ENCODE measurements at places on chromosomes 6 and 20. TPM values are rescaled to one million over a fixed set of nuclear protein-coding genes. Genes with fewer than 3 reads are reported as not detected.

DNA sequence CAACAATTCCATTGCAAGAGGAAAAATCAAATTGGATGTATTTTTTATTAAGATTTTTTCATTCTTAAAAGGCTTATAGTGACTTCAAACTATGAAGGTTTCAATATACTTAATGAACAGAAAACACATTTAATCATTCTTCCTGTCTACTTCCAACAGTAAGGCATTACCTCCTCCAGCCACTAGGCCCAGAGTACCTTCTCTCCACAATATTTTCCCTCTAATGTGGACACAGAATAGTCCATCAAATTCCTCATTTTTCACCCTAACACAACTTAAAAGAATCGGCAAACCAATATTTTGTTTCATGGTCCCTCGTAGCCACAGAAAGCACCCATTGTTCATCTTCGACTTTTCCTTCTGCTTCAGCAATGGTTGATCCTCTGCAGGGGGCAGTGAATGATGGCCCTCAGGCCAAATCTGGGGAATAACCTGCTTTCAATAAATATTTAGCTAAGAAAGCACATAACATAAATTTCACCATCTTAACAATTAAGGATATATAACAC lies 335.4 kb upstream of the ID4 start:
- no peak for DNase-seq

GRCh38 chr20:37228082-37228481 lies 33.5 kb downstream of the GHRH start:
- DNase-seq = no peak

TBXT gene
- not detected for total RNA-seq

- DNase-seq = no peak
Observed at GRCh38 chr20:50510706-50511542, 741 bp downstream of the PTPN1 start.

DNA sequence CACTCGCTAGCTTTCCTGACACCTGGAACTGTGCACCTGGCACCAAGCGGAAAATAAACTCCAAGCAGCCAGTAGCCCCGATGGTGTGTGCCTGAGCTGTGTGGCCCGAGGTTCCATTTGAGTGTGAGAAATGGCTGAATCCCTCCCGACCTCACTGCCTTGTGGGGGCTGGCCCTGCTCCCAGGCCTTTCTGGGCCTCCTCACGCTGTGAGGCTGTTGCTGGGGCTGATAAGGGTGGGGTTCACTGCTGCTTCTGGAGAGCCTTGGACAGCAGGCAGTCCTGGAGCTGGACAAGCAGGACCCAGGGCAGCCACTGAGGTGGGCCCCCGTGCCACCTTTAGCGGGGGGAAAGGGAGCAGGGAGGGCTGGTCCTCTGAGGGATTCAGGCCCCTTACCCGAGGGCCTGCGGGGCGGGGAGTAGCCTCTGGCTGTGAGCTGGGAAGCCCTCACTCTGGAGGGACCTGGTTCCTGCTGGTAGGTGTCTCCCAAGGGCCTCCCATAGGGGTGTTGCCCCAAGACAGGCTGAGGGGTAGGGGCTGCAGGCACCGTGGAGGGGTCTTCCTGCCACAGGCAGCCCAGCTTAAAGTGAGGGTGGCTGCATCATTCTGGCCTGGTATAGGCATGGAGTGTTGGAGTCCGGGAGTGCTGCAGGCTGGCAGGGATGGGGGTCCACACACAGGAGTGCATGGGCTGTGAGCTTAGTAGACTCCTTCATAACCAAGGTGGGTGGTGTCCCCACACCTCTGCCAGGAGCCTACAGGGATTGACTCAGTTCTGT lies 1.7 kb downstream of the PPDPF start:
- no peak for DNase-seq

DNA sequence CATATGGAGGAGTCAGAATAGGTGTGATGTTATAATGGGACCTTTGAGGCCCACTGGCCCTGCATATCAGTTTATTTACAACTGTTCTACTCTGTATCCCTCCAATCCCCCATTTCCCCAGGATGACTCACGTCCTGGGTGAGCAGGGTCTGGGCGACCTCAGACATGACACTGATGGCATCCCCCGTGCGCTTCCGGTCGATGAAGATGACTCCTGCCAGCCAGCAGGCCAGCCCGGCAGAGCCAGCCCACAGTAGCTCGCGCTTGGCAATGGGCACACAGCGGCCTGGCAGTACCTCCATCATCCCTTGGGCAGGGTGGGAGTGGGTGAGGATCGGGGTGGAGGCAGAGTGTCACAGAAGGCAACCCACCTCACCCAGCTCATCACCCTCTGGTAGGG lies 5.6 kb downstream of the AGPAT1 start:
- DNase-seq = no peak

GRCh38 chr6:142300302-142300701 lies 1.5 kb upstream of the ADGRG6 start:
- DNase-seq = no peak

DNA sequence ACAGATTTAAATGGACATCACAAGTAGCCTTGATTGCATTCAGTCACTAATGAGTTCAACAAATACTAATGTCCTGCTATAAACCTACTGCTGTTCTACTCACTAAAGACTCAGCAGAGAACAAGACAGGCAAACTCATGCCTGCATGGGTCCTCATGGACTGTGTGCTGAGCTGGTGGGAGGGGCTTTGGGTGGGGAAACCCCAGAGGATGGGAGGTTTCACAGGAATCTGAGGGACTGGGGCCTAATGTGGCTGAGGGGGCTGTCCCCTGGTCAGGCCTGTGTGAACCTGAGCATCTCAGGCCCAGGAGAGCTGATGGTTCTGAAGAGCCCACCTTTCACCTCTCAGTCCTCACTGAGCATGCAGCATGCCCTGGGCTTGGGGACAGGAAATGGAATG lies 1.4 kb downstream of the CST8 start:
- no peak for DNase-seq

ANKEF1 gene
- total RNA-seq = 3.7 TPM

GRCh38 chr6:73766040-73766439 lies 70.0 kb downstream of the CD109 start:
- DNase-seq = no peak

GRCh38 chr6:34004706-34005105 lies 141.2 kb downstream of the GRM4 start:
- DNase-seq = no peak

GJA10 gene
- not detected for total RNA-seq
